ENCODE measurements at places on chromosomes 6 and 20.

GRCh38 chr20:35329435-35330139 is 37.4 kb upstream of the FAM83C start:
- DNase-seq: no peak

DNA sequence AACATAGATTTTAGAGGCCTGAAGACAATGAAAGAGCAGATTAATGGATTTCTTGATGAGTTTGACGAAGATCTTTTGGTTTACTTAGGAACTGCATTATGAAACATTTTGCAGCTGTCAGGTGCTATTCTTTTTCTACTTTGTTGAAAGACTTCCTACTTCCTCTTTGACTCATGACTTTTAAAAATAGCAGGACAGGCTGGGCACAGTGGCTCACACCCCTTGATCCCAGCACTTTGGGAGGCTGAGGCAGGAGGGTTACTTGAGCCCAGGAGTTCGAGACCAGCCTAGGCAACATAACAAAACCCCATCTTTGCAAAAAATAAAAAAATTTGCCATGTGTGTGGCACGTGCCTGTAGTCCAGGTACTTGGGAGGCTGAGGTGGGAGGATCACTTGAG is 52.0 kb downstream of the ITCH start:
- DNase-seq: no peak

DNA sequence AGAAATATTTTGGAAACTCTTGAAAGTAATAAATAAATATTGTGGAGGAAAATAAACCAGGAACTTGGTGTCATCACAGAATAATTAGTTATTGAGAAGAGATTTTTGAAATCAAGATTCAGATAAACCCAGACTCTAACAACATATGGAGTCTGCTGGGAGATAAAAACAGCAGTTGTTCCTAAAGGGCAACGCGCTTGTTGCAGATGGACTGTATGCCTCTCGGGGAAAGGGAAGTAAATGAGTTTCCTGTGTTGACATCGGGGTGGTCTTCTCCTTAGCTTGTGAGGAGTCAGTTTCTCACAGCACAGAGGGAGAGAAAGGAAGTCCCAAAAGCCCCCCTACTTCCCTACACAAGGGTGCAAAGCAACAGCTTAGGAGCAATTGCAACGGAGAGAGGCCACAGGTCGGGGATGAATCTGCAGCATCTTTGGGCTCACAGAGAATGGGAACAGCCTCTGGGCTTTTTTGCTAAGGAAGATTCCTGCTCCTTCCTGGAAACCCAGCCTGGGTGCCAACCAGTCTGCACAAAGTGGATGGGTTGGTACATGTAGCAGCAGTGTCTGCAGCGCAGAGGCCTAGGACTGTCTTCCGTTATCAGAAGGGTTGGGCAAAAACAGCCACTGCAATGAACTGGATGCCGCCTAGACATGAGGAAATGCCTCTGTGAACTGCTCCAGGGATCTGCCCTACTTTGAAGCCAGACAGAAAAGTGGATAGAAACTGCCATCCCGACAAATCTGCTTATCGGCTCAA is 603.0 kb upstream of the NRSN1 start:
- no peak for DNase-seq

DNA sequence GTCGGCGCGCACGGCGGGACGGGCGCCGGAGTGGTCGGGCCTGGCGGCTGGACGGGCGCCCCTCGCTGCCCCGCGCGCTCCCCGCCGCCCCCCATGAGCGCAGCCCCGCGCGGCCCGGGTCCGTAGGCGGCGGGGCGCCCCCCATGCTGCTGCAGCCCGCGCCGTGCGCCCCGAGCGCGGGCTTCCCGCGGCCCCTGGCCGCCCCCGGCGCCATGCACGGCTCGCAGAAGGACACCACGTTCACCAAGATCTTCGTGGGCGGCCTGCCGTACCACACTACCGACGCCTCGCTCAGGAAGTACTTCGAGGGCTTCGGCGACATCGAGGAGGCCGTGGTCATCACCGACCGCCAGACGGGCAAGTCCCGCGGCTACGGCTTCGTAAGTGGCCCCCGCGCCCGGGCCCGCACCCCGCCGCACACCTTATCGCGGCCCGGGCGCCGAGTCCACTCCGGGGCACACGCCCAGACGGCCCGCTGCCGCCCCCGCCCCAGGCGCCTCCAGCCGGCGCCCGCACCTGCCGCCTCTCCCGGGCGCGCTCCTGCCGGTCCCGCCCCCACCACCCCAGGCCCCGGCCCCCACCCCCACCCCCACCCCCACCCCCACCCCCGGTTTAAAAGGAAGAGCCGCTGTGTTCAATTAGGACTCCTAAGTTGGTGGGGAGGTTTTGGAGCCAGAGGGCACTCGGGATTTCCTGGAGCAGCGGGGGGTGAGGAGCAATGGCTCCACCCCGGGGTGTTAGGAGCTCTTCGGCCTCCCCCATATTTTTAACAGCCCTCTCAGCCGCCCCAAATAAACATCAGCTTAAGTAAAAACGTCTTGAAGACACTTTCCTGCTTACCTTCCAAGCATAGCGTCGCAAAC is 474 bp downstream of the RBM38 start:
- DNase-seq: no peak

GRCh38 chr6:64243618-64244017 is 608.0 kb downstream of the PHF3 start:
- no peak for DNase-seq

DNA sequence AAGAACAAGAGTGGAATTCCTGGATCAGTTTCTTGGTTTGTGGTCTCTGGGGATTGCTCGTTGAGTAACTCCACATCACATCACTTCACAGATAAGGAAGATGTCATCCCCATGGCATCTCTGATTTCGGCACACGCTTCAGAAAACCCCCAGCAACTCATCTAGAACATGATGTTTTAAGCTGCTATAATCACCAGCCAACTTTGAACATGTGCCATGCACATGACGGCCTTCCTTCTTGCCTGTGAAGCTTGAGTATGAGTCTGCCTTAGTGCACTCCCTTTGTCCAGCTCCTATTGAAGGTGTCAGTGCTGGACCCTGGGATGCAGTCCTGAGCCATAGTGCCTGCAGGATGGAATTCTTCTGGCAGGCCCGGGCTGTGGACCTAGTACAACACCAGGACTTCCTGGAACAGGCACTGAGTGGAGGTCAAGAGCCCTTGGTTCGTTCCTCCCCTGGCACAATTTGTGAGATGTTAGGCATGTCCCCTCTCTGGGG is 231.5 kb upstream of the SUPT3H start:
- DNase-seq: no peak

- DNase-seq: no peak
Observed at GRCh38 chr20:41499064-41499463, 119.1 kb downstream of the CHD6 start.

- DNase-seq: no peak
Observed at GRCh38 chr6:26394289-26394688, 7.8 kb upstream of the BTN3A1 start.

DNA sequence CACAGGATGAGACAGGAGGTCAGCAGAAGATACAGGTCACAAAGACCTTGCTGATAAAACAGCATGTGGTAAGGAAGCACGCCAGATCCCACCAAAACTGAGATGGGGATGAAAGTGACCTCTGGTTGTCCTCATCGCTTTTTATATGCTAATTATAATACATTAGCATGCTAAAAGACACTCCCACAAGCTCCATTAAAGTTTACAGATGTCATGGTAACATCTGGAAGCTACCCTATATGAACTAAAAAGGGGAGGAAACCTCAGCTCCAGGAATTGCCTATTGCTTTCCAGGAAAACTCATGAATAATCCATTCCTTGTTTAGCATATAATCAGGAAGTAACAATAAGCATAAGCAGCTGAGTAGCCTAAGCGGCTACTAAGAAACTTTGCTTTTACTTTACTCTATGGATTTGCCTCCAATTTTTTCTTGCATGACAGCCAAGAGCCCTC is 8.4 kb upstream of the RIN2 start:
- DNase-seq: no peak

DNA sequence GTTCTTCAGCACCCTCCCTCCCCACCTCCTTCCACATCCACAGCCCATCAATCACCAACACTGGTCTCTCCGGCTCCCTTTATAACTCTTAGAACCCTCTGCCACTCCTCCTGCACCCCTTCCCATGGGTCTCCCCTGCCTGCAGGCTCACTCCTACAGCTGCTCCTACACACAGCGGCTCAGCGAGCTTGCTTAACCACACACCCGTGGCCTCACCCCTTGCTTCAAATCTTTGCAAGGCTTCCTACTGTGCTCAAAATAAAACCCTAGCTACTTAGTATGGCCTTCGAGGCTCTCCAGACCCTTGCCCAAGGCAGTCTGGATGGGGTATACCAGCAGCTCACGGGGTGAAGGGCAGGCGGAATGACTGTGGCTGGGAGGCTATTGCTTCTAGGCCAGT is 63.7 kb downstream of the JPH2 start:
- no peak for DNase-seq

GRCh38 chr6:126312013-126312665 is 27.8 kb upstream of the CENPW start:
- no peak for DNase-seq

DNA sequence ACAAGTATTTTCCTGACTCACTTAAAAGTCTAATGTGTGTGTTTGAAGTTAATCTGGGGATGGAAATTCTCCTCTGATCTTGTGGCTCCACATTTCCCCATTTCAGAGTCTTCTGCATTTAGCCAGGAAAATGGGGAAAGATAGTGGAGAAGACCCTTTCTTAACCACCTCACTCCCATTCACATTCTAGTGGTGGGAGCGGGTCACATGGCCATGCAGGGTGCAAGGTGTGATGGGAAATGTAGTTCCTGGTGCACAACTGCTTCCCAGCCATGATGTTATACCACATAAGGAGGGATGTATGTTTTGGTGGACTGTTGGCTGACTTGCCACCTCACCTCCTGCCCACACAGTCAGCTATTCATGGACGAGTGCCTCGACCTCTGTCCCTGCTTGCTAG is 61.8 kb downstream of the BANF2 start:
- no peak for DNase-seq

GRCh38 chr6:170198298-170198697 is 92.6 kb downstream of the DLL1 start:
- DNase-seq: peak; percentile 17

- DNase-seq: no peak
Observed at GRCh38 chr6:27861861-27862260, 50.3 kb downstream of the OR2B2 start.

- no peak for DNase-seq
Observed at GRCh38 chr6:131858765-131859415, 51.1 kb downstream of the ENPP1 start.

DNA sequence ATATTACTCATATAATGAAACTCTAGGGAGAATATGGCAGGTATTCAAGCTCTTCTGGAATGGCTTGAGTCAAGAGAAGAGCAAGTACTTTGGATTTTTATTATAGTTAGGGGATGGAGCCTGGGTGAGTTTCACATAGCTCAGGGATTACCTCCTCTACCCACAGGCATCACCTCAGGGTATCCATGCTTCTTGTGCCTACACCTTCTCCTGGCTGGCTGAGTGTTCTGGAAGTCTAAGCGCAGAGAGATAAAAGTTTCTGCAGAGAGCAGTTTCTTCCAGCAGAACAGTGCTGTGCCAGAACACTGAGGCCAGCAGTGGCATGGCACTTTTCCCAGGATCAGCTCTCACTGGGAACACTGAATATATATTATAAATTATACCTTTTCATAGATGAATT is 199.7 kb upstream of the KCNQ5 start:
- no peak for DNase-seq

- DNase-seq: no peak
Observed at GRCh38 chr6:12605888-12606345, 110.7 kb upstream of the PHACTR1 start.

GRCh38 chr6:45115696-45116095 is 212.4 kb upstream of the RUNX2 start:
- DNase-seq: no peak

DNA sequence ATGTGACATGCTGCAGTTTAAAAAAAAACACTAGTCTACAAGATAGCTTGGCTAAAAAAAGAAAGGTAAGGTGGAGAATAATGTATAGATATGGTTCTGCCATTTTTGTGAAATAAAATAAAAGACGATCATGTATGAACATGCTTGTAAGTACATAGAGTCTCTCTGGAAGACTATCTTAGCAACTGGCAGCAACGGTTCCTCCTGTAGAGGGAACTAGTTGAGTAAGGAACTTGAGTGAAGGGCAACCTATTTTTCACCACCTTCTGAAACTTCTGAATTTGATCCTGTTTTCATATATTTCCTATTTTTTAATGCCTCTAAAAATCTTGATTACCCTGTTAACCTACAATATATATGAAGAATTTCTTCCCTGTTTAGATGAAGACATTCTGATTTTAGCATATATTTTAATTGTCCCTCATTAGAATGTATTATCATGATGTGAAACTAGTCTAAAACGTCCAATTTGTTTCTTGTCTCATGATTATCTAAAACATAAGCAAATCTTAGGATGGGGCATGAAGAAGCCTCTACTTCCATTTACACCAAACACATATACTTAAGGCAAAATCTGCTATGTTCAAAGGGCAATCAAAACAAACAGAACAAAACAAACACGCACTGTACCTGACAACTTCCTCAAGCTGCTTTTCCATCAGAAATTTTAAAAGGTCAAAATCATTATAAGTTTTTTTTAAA is 202.5 kb downstream of the ISM1 start:
- no peak for DNase-seq

GRCh38 chr6:39931607-39932006 is 2.7 kb downstream of the MOCS1 start:
- no peak for DNase-seq

GRCh38 chr20:45433316-45433715 is 17.4 kb downstream of the PIGT start:
- DNase-seq: no peak

- no peak for DNase-seq
Observed at GRCh38 chr6:167113047-167113754, 9.7 kb upstream of the CCR6 start.

DNA sequence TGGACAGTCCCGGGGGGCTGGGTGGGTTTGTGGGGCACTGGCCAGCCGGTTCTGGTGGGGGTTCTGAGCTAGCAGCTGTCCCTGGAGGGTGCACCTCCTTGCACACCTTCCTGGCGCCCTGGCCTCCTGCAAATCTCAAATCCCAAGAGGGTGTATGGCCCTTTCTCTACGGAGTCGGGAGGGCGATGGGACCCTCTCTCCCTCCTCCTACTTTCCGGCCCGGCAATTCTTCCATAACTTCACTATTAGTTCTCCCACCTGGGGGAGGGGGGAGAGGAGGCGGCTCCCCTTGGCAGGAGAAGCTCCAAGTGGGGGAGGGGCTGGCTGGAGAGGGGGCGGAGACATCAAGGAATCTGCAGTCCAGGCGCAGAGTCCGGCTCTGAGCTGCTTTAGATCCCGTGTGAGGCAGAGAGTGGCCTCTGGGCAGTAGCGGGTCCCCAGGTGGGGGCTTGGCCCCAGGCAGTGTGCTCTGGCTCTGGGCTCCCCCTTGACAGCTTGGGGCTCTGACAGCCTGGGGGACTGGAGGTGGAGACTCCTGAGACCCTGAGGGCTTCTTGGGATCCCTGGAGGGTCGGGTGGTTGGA is 1.4 kb upstream of the LAMA5 start:
- DNase-seq: no peak
